ENCODE measurements at places on chromosomes 7 and 10.
A peak's percentile ranks its signal among the peaks of the same experiment; 100 is the strongest.

- peak; percentile 92 for DNase-seq
These were observed 42.8 kb downstream of the FOXL3 start for GRCh38 chr7:332646-333392.

GRCh38 chr7:77266291-77266794 is 66.7 kb upstream of the FGL2 start:
- no peak for DNase-seq

DNA sequence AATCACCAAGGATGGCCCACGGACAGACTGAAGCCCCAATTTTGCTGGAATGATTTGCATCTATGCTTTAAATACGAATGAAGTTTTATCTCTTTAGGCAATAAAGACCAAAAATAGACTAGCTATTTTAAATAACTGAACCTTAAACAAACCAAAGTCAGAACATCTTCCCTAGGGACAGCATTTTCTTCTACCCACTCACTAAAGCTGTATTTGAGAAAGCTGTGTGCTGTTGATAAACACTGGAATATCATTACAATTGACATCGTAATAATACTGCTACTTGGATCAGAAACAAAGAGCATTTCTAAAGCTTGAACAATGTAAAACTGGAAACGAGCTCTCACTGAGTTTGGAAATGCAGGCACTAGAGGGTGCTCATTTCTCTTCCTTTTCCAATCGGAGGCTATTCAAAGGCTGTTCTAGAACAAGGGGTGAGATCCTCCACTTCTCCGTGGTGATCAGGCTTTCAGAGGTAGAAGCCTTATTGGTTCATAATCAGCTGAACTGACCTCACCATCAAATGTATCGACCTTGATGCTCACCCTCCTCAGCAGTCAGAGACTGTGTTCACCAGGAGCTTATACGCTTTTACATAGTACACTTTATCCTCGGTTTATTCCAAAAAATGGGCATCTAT is 225.3 kb upstream of the PRSS1 start:
- DNase-seq, result no peak

DNA sequence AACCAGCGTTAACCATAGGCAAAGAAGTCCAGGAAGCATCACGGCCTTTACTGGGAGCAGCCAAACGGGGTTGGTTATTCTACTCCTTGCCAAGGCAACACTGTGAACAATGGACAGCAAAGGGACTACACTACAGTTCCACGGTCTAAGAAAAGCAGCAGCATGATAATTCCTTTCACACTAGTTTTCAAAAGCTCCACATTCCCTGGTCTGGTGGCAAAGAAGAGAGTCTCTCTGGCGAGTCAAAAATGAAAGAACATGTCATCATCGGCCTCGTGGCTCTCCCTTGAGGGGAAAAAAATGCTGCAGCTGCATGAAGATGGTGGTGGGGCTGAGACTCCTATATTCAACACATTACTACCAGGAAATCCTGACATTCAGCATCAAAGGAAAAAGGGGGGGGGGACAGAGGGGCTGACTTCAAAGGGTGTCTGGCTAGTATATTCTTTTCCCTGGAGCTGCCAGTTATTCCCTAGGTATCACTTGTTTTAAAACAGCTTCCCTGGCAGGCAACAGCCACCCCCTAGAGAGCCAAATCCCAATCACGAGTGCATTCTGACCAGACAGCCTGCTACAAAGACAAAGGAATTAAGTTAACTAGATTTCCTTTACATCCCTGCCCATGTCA is 49.1 kb downstream of the SLC37A3 start:
- DNase-seq, result no peak

- no peak for DNase-seq
These were observed 311.8 kb upstream of the IMMP2L start for GRCh38 chr7:111873963-111874690.

All from activated CD4-positive, alpha-beta T cell treated with anti-CD3 and anti-CD28 coated beads for 4 hours (primary cell).